ENCODE measurements at places on chromosomes 16 and 17. TPM values are rescaled to one million over a fixed set of nuclear protein-coding genes. Genes with fewer than 3 reads are reported as not detected.

Gene RHBDF2
- 19.9 TPM for total RNA-seq

- H3K4me1 ChIP-seq: peaks cover 38% of the 10 kb centered on the region
- no peaks in the 10 kb centered on the region for H3K27me3 ChIP-seq
- peaks cover 17% of the 10 kb centered on the region for H3K36me3 ChIP-seq
- DNase-seq: no peak
These were observed 26.1 kb downstream of the TEX2 start for GRCh38 chr17:64236827-64237403.

DNA sequence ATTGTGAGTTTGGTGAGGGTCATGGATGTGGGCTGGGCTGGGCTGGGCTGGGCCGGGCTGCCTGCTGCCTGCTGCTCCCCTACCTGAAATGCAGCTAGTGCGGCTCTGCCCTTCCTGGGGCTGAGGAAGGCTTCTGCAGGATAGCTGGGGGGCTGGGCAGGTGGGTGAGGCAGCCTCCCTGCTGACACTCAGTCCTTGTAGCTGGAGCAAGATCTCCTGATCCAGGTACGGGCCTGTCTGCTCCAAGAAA, 4.7 kb downstream of the RPL13 start:
- peaks cover 44% of the 10 kb centered on the region for H3K36me3 ChIP-seq
- peaks cover 43% of the 10 kb centered on the region for H3K4me1 ChIP-seq
- no peaks in the 10 kb centered on the region for H3K27me3 ChIP-seq
- H3K27ac ChIP-seq: peak overlapping the region; percentile 34

DNA sequence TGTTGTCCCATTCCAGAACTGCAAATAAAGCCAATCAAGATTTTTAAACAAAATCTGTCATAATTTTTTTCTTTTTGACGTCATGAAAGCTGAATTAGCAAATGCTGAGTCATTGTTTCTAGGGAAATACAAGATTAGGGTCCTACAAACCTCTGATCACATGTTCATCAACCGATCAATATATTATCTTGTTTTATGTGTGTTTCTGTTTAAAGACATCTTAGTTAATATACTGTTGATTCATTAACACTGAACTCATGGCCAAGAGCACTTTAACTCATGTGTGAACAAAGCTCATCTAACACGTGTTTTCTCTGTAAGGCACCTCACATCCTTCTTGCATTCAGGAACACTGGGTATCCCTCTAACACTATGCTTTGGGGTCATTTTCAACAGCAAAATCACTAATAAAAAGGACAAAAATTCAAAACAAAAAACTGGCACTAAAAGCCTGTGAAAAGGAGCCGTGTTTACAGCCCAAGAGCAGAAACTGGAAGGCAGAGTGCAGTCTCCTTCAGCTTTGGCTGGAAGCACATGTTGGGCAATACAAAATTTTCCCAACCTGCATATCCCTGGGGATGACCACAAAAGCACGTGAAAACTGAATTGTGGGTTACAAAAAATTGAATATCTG, 102.5 kb downstream of the PARN start:
- peaks cover 7% of the 10 kb centered on the region for H3K36me3 ChIP-seq
- no peaks in the 10 kb centered on the region for H3K27me3 ChIP-seq
- DNase-seq: no peak
- no peak overlapping the region for H3K27ac ChIP-seq

- peaks cover 10% of the 10 kb centered on the region for H3K36me3 ChIP-seq
- no peaks in the 10 kb centered on the region for H3K27me3 ChIP-seq
- peaks cover 10% of the 10 kb centered on the region for H3K4me1 ChIP-seq
- H3K4me3 ChIP-seq: no peak overlapping the region
- peak; percentile 56 for DNase-seq
- peak overlapping the region; percentile 32 for H3K27ac ChIP-seq
These were observed 64.1 kb downstream of the PLD6 start for GRCh38 chr17:17141860-17142552.

Gene NHERF2
- total RNA-seq: 3.0 TPM

- H3K36me3 ChIP-seq: peaks cover 57% of the 10 kb centered on the region
- H3K4me1 ChIP-seq: peaks cover 10% of the 10 kb centered on the region
- H3K27me3 ChIP-seq: no peaks in the 10 kb centered on the region
- H3K27ac ChIP-seq: peak overlapping the region; percentile 60
These were observed 29.0 kb downstream of the ETV4 start for GRCh38 chr17:43517161-43517560.

- peaks cover 6% of the 10 kb centered on the region for H3K36me3 ChIP-seq
- no peak for DNase-seq
- peaks cover 5% of the 10 kb centered on the region for H3K4me1 ChIP-seq
- H3K27ac ChIP-seq: no peak overlapping the region
These were observed 9.5 kb upstream of the PNPO start for GRCh38 chr17:47931848-47932247.

DNA sequence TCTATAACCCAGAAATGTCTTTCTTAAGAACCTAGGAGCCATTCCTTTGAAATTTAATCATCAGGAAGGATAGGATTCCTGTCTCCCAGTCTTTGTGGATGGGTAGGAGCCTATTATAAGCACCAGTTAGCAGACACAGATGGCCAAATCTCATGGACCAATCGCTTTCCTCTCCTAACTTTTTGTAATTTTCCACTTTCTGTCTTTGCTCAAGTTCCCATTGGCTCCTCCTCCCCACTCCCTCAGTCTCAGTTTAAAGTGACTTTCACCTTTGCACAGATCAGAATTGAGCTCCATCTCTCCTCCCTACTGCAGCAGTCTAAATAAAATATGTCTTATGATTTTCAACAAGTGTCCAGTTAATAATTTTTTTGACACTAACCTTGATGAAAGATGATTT, 192.3 kb downstream of the HS3ST3A1 start:
- H3K36me3 ChIP-seq: no peaks in the 10 kb centered on the region
- H3K4me1 ChIP-seq: no peaks in the 10 kb centered on the region
- no peak for DNase-seq
- no peak overlapping the region for H3K27ac ChIP-seq
- H3K4me3 ChIP-seq: no peak overlapping the region
- peaks cover 8% of the 10 kb centered on the region for H3K27me3 ChIP-seq

DNA sequence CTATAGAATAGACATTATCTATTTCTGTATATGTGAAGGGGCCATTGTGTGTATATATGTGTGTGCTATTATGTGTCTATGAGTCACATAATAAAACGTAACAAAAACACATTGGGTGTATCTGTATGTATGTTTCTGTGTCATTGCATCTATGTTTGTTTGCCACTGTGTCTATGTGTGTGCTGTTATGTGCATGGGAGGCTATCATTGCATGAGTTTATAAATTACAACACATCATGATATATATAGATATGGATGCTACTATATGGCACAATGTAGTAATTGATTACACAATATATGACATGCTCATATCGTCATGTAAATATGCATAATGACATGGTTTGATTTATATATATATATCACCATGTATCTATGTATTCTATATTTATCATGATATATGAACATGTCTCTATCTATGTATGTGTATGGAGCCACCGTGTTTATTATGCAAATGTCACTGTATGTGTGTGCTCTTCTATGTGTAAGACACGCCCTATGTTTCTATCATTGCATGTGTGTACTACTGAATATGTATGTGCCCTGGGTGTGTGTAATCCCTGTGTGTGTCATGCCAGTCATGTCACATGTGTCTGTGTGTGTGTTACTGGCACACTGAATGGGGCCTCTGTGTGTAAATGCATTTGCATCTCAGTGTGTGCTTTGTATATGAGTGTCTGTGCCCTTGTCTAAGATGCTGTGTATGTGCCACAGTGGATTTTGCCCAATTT, 1.4 kb upstream of the TSPOAP1 start:
- H3K27me3 ChIP-seq: peaks cover 7% of the 10 kb centered on the region
- peak; percentile 81 for DNase-seq
- H3K36me3 ChIP-seq: peaks cover 54% of the 10 kb centered on the region
- H3K27ac ChIP-seq: peak overlapping the region; percentile 96
- peak overlapping the region; percentile 81 for H3K4me3 ChIP-seq

DNA sequence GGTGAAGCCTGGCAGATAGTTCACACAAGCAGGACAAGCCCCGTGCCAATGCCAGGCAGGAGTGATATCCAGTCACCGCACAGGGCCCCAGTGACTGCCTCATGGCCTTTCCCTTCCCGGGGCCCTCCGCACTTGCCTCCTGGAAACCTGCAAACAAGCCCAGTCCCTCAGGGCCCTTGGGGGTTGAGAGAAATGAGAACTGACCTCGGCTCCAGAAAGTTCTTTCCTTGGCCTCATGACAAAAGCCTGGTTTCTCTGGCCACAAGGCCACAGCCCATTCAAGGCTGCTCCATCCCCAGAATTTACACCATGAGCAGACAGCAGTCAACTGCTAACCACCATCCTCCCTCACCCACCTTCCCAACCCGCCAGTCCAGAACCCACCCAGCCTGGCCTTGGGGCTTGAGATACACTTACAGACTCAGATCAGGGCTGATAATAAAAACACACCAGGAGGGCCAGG, 77.6 kb downstream of the CCDC182 start:
- peaks cover 26% of the 10 kb centered on the region for H3K4me1 ChIP-seq
- no peak for DNase-seq
- peaks cover 2% of the 10 kb centered on the region for H3K36me3 ChIP-seq
- H3K27me3 ChIP-seq: no peaks in the 10 kb centered on the region
- no peak overlapping the region for H3K27ac ChIP-seq

Data from activated CD8-positive, alpha-beta T cell treated with anti-CD3 and anti-CD28 coated beads for 36 hours (primary cell).